ENCODE measurements at places on chromosomes 16 and 17. TPM values are rescaled to one million over a fixed set of nuclear protein-coding genes. Genes with fewer than 3 reads are reported as not detected.

DNA sequence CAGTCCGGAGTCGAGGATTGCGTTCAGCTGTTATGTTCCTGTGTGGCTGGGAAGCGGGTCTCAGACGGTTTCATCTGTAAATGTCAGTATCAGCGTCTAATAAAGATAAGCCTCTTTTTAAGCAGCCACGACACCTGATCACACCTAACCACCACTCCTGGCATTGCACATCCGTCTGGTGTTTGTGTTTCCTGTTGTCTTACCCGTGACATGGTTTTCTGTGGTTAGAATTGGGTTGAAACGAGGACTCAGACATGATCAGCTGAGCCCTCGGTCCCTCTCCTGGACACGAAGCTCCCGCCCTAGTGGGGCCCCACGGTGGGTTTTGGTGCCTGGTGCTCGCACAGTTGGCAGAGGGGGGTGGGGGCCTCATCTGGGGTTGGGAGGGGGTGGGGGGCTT, 18.3 kb downstream of the CPNE7 start:
- no peak for DNase-seq

DNA sequence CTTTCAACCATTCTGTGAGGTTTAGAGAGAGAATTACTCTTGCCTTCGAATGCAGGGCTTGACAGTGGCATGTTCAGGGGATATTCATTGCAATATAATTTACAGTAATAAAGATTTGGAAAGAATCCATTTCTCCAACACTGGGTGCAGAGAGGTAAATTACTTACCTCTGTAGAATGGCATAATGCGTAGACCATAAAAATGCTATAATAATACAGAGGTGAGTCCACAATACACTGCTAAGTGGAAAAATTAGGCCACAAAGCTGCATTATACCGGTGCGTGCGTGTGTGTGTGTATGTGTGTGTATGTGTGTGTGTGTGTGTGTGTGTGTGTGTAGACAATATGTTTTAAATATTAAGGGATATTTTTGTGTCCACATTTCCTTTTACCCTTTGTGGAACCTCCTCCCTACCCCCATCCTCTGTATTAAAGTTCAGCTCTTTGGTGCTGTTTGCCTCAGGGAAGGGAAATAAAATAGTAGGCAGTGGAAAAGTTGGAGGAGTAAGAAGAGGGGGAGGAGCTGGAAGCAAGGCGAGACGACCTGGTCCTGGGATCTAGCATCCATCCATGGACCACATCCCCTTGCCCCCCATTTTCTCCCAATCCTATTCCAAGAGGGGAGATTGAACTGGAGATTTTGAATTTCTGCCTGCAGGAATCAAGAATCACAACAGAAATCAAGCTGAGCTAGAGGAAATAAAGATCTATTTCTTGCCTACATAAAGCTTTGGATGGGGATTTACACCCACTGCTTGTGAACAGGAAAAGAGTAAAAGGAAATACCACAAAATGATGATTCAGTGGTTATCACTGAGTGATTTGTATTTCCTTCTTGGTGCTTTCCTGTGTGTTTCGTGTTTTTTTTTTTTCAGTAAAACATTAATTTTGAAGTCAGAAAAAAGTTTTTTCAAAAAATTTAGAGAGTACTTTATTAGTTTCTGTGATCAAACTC, 124.8 kb downstream of the RGS9 start:
- DNase-seq: no peak

DNA sequence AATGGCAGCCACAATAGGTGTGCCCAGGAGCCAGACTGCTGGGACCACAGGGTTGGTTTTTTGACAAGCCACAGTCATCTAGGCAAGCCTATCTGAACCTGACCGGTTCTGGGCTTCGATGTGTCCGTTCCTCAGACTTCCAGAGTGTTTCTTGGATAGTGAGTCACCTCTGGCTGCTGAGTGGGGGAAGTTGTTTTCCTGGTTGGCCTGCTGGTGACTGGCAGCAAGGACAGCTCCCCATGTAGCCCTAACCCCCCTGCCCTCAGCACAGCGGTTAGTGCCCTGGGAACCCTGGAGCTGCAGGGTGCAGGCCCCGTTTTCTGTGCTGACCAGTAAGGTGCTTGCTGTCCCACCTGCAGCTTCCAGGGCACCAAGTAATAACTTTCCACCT, 65.5 kb downstream of the PLD6 start:
- DNase-seq: no peak

ACSF2 gene
- 52.2 TPM for total RNA-seq

DNA sequence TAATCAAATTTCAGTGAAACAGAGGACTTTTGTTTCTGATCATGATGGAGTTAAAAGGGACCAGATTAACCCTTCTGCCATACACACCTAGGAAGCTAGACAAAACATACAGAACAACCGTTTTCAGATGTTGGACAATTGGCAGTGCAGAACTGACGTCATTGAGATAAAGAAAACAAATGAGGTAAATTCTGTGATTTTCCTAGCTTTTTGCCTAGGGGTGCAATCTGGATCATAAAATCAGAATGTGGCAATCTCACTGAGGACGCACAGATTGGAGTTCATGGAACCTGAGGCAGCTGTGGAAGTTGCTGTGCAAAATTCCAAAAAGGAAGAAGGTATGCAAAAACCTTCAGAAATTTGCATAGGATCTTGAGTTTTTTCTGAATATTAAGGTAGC, 15.0 kb upstream of the USP32 start:
- DNase-seq: no peak

GRCh38 chr17:17507465-17508011, 11.3 kb upstream of the RASD1 start:
- peak; percentile 15 for DNase-seq

DNA sequence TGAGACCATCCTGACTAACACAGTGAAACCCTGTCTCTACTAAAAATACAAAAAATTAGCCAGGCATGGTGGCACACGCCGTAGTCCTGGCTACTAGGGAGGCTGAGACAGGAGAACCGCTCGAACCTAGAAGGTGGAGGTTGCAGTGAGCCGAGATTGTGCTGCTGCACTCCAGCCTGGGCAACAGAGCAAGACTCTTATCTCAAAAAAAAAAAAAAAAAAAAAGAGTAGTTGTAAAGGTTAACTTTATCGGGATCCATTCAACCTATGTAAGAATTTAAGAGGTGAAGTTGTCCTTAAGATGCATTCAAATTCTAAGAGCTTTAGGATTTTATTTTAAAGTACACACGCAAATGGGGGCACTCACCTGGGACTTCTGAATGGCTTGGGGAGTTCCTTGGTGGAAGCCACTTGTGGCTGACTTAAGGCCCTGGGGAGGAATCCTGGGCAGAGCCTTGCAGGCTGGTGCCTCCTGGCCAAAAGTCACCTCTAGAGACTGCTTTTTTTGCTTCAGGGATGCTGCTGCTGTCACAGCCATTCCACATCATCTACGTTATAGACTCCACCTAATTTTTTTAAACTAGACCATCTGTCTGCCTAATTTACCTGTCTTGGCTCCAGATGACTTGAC, 3.3 kb downstream of the CTCF start:
- no peak for DNase-seq

DNA sequence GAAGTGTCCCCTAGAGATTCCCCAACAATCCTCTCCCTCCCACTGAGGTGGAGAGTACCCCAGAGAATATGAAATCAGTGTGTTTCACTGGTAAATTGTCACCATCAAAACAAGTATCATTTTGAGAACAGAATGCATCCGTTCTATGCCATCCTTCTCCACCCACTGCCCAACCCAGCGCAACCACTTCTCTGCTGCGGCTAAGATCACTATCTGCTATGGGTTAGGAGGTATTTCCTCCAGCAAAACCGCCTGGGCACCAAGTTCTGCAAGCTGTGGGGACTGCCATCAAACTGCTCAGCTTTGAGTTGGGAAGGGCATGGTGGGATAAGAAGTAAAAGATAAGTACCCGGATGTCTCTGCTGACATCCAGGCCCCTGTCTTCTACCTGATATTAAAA, 24.4 kb downstream of the CNTNAP1 start:
- DNase-seq: no peak

- DNase-seq: no peak
Observed at GRCh38 chr16:47161464-47161863, 17.7 kb upstream of the NETO2 start.

- DNase-seq: no peak
Observed at GRCh38 chr16:49717689-49718088, 138.2 kb downstream of the ZNF423 start.

CCDC78 gene
- total RNA-seq: 18.9 TPM

KRTAP4-9 gene
- not detected for total RNA-seq
